AG10803 (cell line): ENCODE measurements at places on chromosomes 11 and 22.

DNA sequence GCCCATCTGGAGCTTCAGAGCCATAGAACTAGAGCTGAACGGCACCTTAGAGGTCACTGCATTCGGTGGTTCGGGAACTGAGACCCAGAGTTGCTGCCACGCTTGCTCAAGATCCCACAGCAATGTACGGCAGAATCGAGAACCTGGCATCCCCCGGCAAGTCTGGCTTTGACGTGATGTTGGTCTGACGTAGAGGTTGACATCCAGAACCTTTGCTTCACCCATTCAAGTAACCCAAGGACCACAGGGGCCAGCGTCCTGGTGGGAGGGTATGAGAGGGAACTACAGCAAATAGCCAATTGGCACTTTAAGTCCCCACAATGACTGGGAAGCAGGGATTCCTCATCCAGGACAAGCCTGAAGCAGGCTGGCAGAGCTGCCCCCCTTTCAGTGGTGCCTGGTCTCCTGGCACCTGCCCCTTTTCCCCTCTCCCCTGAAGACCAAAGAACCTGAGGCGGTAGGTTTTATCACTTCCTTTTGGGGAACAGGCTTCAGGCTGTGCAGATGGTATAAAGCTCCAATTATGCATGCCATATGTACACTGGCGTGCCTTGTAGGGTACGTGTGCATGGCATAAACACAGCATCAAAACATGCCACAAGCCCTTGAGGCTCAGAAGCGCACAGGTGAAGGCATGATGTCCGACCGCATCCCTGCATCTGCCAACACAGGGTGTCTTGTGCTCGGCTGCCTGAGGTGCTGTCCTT lies 15.3 kb upstream of the TEF start:
- DNase-seq = no peak

GRCh38 chr11:128579798-128580504 lies 7.4 kb downstream of the ETS1 start:
- DNase-seq = peak; percentile 38

DNA sequence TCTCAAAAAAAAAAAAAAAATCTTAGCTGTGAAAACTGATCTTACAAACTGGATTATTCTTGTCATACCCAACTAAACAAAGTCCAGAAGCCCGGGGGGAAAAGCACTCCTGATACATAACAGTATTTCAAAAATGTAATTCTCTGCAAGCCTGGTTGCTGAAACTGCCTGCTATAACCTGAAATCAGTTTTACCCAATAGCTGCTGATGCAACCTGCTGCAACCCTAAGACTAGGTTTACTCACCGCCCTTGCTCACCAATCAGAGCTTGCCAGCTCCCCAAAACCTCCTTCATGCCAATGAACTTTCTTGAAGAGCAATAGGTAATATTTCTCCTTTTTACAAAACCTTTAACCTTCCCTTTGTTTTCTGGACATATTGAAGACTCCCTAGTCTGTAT lies 12.4 kb downstream of the FGF19 start:
- peak; percentile 48 for DNase-seq

DNA sequence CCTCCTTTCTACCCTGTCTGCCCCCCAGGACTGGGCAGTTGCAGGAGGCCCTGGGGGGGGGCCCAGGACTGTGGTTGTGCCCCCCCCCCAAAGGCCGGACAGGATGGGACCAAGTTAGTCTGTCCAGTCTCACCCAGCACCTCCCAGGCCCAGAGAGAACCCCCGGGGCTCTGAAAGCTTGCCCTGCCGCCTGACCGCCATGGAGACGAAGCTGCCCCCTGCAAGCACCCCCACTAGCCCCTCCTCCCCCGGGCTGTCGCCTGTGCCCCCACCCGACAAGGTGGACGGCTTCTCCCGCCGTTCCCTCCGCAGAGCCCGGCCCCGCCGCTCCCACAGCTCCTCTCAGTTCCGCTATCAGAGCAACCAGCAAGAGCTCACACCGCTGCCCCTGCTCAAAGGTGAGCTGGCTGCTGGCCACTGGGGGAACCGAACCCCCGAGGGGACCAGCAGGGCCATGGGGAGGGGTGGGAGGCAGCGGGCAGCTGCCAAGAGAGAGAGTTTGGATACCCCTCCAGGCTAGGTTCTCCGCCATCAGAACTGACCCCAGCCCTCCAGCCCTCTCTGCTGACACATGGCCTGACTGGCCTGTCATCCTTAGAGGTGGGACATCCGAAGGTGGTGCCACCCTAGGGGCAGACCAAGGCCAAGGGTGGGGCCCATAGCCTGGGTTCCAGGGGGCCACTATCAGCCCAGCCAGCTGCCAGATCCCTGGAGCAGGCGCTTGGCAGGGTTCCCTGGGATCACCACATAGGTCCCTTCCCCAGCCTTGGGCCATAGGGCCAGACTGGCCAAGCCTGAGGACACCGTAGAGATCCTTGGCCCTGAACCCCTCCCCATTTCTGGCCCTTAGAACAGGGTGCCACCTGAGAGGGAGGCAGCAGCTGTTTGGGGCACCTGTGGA lies 1.3 kb downstream of the PPP2R5B start:
- DNase-seq = no peak

GRCh38 chr22:24431309-24432034 lies 4.1 kb downstream of the ADORA2A start:
- no peak for DNase-seq

GRCh38 chr11:11253497-11253896 lies 99.6 kb downstream of the CSNK2A3 start:
- no peak for DNase-seq

DNA sequence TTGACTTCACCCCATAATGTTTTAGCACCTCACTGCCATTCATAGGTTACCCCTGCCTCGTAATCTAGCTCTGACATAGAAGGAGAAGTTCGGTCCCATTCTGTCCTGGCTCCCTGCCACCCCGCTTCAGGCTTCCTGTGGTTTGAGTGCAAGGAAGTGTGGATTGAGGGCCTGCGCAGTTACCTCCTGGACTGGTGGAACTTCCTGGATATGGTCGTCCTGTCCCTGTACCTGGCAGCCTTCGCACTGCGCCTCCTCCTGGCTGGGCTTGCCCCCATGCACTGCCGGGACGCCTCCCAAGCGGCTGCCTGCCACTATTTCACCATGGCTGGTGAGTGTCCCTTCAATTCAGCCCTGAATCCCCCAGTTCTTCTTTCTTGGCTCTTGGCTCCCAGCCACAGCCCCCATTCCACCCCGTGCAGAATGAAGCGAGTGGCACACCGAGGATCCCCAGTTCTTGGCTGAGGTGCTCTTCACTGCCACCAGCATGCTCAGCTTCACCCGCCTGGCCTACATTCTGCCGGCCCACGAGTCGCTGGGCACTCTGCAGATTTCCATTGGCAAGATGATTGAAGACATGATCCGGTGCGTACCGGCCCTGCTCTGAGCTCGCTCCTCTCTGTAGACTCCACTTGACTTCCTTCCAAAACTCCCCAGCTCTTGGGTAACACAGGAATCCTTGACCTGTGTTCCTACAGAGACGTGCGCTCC lies 15.4 kb downstream of the ART5 start:
- DNase-seq = no peak

GRCh38 chr22:39638958-39639357 lies 68.4 kb downstream of the CACNA1I start:
- DNase-seq = no peak

DNA sequence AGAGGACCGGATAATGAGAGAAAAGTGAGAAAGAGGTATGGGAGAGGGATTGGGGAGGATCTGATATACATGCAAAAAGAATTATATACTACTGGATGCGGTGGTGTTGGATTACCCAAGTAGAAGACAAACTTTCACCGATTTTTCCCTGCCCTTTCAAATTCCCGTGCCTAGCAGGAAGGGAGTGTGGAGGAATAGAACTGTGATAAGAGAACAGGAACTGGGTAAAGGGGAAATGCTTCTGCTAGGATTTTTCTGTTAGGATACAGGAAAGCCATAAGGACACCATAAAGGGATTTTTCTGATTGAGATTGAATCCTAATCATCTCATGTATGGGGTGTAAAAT lies 480 bp upstream of the MTMR2 start:
- DNase-seq = peak; percentile 22

DNA sequence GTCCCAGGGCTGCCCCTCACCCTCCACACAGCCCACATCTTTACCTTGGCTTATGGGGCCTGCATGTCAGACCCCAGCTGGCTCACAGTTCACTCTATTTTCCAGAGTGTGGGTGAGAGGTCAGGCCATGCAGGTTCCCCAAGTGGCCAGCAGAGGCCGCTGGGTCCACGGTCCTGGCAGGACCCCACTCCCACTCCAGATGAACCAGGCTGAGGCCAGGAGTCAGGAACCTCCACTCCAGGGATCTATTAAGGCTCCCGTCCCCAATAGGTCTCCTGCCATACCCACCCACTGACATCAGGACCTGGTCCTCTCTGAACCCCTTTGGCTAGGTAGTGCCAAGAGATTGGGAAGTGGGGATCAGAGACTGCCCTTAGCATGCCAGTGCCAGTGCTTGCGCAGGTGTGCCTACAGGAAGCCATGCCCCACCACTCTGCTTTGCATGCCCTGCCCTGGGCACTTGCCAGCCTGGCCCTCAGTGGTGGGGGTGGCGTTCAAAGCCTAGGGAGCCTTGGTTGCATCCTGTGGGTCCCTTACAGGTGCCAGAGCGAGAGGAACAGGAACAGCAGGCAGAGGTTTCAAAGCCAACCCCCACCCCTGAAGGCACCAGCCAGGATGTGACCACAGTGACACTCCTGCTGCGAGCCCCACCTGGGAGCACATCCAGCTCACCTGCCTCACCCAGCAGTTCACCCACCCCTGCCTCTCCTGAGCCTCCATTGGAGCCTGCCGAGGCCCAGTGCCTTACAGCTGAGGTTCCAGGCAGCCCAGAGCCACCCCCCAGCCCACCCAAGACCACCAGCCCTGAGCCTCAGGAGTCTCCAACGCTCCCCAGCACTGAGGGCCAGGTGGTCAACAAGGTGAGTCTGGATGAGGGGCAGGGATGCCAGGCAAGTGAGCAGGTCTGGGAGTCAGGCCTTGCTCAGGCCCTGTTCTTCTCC lies 8.3 kb downstream of the SMTN start:
- no peak for DNase-seq

DNA sequence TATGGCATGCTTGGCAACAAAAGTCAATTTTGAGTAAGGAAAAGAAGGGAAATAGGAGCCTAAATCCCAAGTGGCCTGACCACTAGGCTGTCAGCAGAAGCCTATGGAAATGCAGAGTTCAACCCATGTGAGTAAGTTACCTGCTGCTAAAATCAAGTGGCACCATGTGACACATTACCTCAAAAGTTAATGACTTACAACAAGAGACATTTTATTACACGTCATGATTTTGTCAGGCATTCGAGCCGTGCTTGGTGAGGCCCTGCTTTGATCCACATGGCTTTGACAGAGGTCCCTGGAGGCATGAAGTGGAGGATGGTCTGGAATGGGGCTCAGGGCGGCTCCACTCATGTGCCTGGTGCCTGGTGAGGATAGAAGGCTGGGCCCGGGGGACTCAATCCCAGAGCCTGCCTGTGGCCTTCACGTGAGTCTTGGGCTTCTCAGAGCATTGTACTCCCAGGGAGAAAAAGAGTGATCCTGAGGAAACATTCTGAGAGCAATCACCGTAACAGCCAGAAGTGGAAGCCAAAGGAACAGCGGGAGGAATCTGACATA lies 339.1 kb upstream of the B3GAT1 start:
- no peak for DNase-seq

GRCh38 chr11:79049741-79050179 lies 391.1 kb downstream of the TENM4 start:
- no peak for DNase-seq

- DNase-seq = no peak
Measured at GRCh38 chr11:26087120-26087935, 244.6 kb upstream of the ANO3 start.

DNA sequence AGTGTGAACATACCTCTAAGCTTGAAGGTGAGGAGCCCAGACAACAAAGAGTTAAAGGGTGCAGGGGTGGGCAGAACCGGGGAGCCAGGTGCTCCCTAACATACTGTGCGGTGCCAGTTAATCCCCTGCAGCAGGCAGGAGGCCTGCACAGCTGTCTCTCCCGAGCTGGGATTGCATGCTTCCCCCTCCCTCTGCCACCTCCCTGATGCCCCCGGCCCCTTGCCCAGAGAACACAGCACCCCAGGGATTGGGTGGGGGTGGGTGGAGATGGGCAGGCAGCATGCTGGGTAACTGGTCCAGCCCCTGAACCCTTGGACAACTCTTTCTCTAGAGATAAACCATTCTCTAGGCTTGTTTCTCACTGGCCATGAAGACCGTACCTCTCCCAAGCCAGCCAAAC lies 67.7 kb upstream of the MYOD1 start:
- DNase-seq = no peak

DNA sequence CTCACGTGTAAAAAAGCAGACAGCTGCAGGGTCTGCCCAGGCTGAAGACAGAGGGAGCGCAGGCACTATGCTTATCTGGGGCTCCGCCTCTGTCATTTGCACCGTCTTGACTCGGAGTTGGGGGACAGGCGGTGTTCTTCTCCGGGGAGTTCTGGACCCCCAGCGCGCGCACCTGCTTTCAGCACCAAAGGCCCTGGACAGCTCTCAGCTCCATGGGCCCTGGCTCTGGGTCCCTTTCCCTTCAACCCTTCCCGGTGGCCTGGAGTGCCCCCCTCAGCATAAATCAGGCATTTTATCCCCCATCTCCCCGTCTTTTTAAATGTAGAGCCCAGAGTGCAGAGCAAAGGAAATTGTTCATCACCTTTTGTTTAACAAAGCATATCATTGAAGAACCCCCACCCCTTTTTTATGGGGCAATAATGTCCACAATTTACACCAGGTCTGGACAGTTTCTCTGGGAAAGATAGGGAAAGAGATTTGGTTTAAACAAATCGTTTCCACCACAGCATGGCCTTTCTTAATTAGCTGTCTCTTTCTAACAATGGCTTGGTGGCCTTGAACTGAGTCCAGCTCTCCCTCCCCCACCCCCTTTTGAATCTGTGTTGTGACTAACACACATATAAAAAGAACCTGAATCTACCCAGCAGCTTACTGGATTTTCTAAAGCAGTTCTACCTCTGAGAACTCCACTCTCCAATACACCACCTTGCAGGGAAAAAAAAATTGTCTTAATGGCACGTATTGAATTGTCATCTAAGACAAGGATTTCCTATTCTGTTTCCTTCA lies 1.7 kb downstream of the SEZ6L start:
- DNase-seq = no peak

- no peak for DNase-seq
Measured at GRCh38 chr11:78194490-78194889, 5.8 kb downstream of the USP35 start.

GRCh38 chr22:23565305-23565914 lies 14.7 kb downstream of the IGLL1 start:
- DNase-seq = no peak

- peak; percentile 98 for DNase-seq
Measured at GRCh38 chr22:19880786-19881569, 26.3 kb upstream of the GNB1L start.

- no peak for DNase-seq
Measured at GRCh38 chr22:18065256-18065655, 12.5 kb upstream of the PEX26 start.

DNA sequence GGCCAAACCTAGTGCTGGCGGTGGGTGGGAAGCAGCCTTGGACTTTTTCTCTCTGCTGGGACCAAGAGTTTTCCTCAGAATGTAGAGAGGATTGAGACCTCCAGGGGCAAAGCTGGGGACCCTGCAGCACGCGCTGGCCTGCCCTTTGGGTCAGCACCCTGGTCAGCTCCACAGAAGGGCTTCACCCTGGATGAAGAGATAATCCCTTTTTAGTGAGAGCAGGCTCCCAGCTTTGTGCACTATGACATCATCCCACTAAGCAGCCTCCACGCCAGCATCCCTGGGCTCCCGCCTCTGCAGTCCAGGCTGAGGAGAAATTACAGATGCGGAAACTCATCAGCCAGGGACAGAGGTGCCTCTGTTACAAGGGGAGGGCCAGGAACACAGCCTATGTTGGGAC lies 23.5 kb downstream of the DRICH1 start:
- no peak for DNase-seq
